ENCODE measurements at places on chromosomes 7 and 10. TPM values are rescaled to one million over a fixed set of nuclear protein-coding genes. Genes with fewer than 3 reads are reported as not detected.

SLC26A3 gene
- total RNA-seq = not detected

PRKG1 gene
- 18.2 TPM for total RNA-seq

MEOX2 gene
- total RNA-seq = 2.1 TPM

DNA sequence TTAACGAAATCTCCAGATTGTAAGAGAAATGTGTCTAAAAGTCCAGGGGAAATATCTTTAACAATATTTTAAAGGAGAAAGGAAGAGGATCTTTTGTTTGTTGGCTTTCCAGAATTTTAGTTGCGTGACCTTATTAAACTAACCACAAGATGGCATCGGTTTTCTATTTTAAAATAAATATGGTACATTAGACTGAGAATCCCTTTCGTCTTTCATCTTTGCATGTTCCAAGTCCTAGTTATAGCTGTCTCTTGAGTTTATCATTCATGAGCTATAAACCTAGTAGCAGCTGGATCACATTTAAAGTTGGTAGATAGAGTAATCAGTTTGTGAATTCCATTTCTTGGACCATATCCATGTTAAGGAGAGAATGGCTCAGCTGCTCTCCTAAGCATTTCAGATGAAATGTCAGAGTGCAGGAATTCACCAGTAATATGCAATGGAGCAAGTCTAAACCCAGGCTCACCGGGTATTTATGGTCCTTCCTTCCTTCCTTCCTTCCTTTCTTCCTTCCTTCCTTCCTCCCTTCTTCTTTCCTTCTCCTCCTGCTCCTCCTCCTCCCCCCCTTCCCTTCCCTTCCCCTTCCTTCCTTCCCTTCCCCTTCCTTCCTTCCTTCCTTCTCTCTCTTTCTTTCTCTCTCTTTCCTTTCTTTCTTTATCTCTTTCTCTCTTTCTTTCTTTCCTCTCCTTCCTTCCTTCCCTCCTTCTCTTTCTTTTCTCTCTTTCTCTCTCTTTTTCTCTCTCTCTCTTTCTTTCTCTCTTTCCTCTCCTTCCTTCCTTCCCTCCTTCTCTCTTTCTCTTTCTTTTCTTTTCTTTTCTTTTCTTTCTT lies 57.8 kb upstream of the RAB18 start:
- no peak overlapping the region for H3K4me3 ChIP-seq
- H3K27ac ChIP-seq = no peak overlapping the region
- DNase-seq = peak; percentile 60
- H3K4me1 ChIP-seq = no peaks in the 10 kb centered on the region
- no peaks in the 10 kb centered on the region for H3K36me3 ChIP-seq
- H3K27me3 ChIP-seq = no peaks in the 10 kb centered on the region

- no peaks in the 10 kb centered on the region for H3K27me3 ChIP-seq
- H3K27ac ChIP-seq = no peak overlapping the region
- DNase-seq = no peak
- no peak overlapping the region for H3K4me3 ChIP-seq
These were observed 31.2 kb upstream of the ZNF438 start for GRCh38 chr10:31062856-31063255.

GRCh38 chr7:101725921-101726320 lies 91.5 kb upstream of the CUX1 start:
- H3K4me1 ChIP-seq = no peaks in the 10 kb centered on the region
- no peak overlapping the region for H3K4me3 ChIP-seq
- H3K27ac ChIP-seq = no peak overlapping the region
- DNase-seq = no peak
- H3K36me3 ChIP-seq = no peaks in the 10 kb centered on the region
- no peaks in the 10 kb centered on the region for H3K27me3 ChIP-seq

DNA sequence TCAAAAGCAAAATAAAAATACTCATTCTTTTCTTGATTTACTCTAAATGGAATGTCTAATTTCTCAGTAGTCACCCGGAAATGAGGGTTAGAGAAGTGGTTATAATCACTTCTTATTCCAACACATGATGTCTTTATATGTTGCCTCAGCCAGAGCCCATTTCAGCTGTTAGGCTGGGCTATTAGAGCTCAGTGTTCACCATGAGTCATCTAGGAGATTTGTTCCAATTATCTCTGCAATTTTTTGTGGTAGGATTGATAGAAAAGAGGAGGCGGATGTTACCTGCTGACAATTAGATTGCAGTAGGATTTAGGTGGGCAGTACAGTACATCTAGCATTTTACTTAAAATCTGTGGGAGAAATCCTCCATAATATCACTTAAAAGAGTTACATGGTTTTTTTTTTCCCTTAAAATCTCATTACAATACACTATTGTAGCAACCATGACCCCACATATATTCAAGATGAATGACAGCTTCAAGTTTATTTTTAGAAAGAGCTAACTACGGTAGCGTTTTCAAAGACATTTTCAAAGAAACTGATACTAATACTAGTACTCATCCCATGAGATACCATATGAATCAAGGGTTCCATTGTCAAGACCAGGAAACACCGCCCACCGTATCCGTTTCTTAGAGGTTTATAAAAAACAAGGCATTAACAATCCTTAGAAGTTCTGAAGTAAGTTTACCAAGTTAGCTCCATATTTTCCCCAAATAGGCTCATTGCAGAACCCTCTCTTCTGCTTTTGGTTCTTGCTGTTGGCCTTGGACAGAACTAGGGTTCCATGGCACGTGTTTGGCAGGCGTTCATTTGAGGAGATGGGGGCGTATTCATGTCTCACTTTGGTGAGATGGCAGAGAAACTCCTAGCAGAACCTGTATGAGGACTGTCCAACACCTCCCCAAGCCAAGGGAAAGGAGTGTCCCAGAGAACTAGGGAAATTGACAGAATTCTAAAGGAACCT lies 10.4 kb downstream of the CPA2 start:
- H3K4me3 ChIP-seq = no peak overlapping the region
- no peaks in the 10 kb centered on the region for H3K36me3 ChIP-seq
